T-helper 17 cell (primary cell): ENCODE measurements at places on chromosomes 16 and 17.
A peak's percentile ranks its signal among the peaks of the same experiment; 100 is the strongest.

GRCh38 chr17:6450926-6451832 lies 6.9 kb downstream of the PIMREG start:
- no peak for DNase-seq

DNA sequence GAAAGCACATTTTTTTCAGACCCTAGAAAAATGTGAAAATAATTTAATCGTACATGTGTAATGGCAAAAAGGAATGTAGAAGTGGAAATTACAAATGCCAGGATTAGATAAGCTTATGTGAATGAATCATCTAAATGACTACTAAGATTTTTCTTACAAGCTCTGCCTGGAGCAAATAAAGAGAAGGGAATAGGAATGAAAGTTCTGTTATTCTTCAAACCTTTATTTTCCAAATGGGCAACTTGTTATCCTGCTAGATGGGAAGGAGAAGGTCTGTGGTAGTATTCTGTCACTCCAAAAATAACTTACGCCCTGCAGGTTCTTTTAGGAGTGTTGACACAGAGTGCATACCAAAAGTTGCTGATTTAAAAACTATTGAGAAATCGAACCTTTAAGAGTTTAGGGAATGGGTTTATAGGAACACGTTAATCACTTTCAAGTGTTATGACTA lies 9.7 kb downstream of the CTCF start:
- no peak for DNase-seq

DNA sequence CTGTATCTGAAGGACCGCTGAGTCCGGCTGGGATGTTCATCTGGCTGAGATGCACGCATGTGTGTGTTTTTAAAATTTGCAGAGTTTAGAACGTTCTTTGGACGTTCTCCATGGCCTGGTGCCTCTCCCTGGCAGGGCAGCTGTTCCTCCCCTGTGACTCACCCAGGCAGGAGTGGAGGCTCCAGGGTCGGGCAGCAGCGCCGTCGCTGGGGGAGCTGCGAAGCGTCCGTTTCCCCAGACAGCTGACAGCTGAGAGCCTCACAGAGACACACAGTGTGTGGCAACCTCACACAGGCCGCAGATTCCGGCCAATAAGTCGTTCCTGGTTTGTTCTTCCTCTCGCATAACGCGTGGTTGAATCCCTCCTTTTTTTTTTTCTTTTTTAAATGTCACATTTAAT lies 80.6 kb downstream of the OR1D5 start:
- no peak for DNase-seq

DNA sequence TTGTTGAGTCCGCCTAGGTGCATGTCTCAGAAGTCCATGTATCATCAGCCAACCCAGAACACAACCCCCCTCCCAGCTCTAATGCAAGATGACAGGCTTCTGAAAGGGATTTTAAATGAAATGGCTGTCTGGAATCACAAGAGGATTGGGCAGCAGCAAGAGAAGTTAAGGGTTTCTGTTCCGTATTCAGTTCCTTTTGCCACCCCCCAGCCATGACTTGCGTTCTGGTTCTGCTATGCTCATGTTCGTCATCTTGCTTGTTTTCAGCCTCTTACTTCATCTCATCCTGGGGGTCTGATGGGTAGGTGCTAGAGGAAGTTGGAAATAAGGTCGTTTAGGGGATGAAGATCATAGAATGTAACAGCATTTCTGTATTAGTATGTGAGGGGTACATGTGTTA lies 12.0 kb downstream of the MINK1 start:
- no peak for DNase-seq

GRCh38 chr17:71337938-71338337 lies 782.9 kb upstream of the SOX9 start:
- DNase-seq = no peak

GRCh38 chr16:79638386-79638785 lies 37.8 kb upstream of the MAF start:
- no peak for DNase-seq

GRCh38 chr16:54933281-54934011 lies 2.8 kb downstream of the IRX5 start:
- no peak for DNase-seq

- peak; percentile 93 for DNase-seq
These were observed 5.4 kb upstream of the ICAM2 start for GRCh38 chr17:64025732-64026294.

GRCh38 chr17:38569701-38570512 lies 35.8 kb downstream of the SRCIN1 start:
- no peak for DNase-seq

DNA sequence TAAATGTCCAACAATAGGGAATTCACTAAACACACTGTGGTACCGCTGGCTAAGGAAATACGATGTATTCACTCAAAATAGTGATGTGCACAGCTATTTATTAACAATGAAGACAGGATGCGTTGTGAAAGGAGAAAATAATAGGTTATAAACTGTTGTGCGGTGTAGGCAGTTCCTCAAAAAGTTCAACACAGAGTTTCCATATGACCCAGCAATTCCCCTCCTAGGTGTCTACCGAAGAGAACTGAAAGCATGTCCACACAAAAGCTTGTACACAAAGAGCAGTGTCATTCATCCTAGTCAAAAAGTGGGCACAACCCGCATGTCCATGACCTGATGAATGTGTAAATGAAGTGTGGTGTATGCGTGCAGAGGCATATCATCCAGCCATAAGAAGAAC lies 1.2 kb upstream of the CES1 start:
- no peak for DNase-seq

DNA sequence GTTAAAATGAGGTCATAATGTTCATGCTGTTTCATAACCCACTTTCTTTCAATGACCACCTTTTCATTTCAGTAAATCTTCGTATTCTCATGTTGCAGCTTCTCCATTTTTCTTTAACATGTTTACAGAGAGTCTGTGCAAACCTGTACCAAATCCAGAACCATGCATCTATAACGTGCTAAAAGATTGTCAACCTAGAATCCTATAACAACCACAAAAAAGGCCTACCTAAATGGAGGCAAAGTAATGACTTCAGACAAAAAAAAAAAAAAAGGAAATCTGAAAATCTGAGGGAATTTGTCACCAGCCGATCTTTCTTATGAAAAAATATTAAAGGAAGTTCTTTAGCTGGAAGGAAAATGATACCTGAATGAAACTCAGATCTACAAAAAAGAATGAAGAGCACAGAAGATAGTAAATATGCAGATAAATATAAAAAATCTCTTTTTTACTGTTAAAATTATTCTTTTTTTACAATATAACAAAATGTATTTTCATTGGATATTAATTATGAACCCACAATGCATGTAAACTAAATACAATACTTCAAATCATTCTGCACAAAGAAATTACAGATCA lies 1.4 kb upstream of the SLFN11 start:
- DNase-seq = no peak

DNA sequence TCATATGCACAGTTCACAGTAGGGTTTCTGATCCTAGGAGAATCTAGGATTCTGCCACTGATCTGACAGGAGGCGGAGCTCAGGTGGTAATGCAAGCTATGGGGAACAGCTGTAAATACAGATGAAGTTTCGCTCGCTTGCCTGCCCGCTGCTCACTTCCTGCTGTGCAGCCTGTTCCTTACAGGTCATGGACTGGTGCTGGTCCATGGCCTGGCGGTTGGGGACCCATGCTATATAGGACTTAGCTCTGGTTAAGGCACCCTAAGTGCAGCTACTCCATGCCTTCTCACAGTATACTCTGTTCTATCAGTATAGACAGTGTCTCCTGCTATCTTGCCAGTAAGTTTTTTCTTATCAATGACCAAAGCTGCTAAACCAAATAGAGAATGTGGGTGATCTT lies 2.4 kb downstream of the MPHOSPH6 start:
- DNase-seq = no peak

- no peak for DNase-seq
These were observed 121.9 kb upstream of the GSE1 start for GRCh38 chr16:85491058-85491771.

GRCh38 chr17:75819116-75819515 lies 25.1 kb downstream of the UNC13D start:
- no peak for DNase-seq

GRCh38 chr16:89278441-89279240 lies 61.1 kb downstream of the ZNF778 start:
- DNase-seq = no peak

- no peak for DNase-seq
These were observed 10.2 kb downstream of the FLII start for GRCh38 chr17:18248300-18248731.

DNA sequence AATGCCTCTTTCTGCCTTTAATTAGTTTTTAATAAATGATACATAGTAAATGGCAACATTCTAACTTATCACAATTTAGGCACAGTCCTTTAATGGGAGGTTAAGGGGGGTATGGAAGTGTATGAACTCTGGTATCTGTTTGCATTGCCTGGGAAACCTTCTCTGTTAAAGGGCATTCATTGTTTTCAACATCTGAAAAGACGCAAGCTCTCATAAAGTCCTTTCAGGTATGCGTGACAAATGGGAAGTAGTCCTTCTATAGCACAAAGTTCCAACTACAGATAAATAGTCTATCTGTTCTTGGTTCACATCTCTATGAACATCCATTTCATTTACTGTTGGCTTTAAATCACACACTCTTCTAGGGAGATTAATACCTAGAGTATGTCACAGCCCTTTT lies 298.0 kb upstream of the PMFBP1 start:
- DNase-seq = no peak

DNA sequence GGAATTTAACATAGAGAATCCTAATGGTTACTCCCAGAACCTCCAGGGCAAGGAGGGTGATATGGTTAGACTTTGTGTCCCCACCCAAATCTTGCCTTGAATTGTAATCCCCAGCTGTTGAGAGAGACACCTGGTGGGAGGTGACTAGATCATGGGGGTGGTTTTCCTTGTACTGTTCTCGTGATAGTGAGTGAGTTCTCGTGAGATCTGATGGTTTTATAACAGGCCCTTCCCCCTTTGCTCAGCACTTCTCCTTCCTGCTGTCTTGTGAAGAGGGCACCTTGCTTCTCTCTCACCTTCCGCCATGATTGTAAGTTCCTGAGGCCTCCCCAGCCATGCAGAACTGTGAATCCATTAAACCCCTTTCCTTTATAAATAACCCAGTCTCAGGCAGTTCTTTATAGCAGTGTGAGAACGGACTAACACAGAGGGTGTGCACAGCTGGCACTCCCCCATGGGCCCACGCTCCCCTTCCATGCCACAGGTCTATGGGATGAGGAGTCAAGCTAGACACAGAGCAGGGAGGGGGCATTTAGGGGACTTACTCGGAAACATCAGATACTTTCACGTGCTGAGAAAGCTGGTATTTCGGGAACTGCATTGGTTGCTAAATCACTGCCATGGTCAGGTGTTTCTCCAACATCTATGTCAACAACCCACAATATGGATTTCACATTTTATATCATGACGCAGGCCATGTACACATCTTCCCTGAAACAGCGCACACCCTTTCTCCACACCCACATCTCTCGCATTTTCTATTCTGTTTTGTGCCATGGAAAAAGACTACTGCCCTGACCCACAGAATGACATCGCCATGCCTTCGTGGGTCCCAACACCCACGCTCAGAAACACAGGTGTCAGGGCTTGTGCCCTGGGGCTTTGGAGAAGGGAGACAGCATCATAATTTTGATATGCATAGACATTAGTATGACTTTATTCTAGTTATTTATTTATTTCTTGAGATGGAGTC lies 199.1 kb upstream of the GSE1 start:
- peak; percentile 1 for DNase-seq

GRCh38 chr16:56277075-56277474 lies 85.8 kb downstream of the GNAO1 start:
- DNase-seq = no peak

GRCh38 chr17:40915721-40916256 lies 21.7 kb downstream of the KRT23 start:
- DNase-seq = no peak

DNA sequence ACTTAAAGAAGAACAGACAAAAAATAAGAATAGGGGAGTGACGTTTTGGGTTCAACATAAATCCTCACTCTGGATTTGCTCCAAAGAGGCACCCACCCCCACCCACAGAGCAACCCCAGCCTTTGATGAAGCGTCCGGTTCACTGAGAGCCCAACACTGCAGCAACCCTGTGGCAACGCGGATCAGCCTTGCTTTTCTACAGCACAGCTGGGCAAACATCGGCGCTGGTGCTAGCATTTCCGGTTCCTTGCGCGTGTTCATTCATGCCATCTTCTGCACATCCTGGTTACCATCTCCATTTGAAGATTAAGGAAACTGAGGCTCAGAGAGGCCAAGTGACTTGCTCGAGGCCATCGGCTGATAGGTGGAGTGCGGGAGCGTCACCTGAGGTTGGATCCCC lies 8.7 kb upstream of the GINS2 start:
- no peak for DNase-seq

DNA sequence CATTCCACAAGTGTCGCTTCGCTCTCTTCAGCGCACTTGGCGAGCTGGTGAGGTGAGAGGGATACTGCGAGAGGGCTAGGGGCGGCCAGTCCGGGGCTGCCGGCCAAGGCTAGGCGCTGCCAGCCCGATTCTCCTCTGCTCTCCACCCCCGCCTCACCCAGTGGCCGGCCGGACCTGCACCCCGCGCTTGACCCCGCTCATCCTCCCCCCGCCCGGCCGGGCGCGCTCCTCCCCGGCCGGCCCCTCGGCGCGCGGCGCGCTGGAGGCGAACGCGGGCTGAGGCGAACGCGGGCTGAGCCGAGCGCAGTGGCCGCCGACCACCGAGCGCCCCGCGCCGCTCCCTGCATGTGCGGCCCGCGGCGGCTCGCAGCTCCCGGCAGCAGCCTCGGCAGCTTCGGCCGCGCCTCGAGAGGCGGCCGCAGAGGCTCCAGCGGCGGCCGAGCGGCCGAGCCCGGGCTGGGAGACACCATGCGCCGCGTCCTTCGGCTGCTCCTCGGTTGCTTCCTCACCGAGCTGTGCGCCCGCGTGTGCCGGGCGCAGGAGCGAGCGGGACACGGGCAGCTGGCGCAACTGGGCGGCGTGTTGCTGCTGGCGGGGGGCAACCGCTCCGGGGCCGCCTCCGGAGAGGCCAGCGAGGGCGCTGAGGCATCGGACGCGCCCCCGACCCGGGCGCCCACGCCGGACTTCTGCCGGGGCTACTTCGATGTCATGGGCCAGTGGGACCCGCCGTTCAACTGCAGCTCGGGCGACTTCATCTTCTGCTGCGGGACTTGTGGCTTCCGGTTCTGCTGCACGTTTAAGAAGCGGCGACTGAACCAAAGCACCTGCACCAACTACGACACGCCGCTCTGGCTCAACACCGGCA lies at the start of gene SHISA9:
TSS of gene SHISA9 (plus strand) at position 2 of the 865 bp plus-strand sequence.
- no peak for DNase-seq

GRCh38 chr17:67107171-67107570 lies 62.8 kb downstream of the CACNG1 start:
- DNase-seq = no peak

GRCh38 chr16:65773301-65773874 lies 593.1 kb upstream of the CDH5 start:
- no peak for DNase-seq

GRCh38 chr16:559411-560203 lies 587 bp upstream of the PRR35 start:
- no peak for DNase-seq

DNA sequence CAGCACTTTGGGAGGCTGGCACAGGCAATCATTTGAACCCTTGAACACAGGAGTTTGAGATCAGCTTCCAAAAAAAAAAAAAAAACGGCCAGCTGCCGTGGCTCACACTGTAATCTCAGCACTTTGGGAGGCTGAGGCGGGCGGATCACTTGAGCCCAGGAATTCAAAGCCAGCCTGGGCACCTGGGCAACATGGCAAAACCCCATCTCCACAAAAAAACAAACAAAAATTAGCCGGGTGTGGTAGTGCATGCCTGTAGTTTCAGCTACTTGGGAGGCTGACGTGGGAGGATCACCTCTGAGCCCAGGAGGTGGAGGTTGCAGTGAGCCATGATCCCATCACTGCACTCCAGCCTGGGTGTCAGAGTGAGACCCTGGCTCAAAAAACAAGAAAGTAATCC lies 39.0 kb downstream of the GRB2 start:
- DNase-seq = no peak
